ENCODE measurements at places on chromosomes 5 and 9. TPM values are rescaled to one million over a fixed set of nuclear protein-coding genes. Genes with fewer than 3 reads are reported as not detected.

- no peak for DNase-seq
Measured at GRCh38 chr5:17306726-17307091, 89.3 kb downstream of the BASP1 start.

- no peak for DNase-seq
Measured at GRCh38 chr9:122088880-122089706, 4.0 kb downstream of the TTLL11 start.

DNA sequence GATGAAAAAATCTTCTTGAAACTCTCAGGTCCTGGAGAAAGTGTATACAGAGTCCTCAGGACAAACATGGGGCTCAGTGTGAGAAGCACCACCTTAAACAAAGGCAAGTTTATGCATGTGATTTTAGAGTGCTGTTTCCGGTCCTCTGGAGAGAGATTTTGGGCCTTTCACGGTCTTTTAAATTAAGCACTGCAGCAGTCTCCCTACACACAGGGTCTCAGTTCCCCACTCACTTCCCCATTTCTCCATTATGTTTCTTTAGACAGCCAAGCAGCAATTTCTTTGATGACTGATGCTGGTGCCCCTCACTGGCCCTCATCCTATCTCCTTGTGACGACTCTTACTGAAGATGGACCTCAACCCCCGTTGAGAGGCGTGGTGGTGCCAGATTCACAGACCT, 220.2 kb upstream of the CLINT1 start:
- DNase-seq: no peak

DNA sequence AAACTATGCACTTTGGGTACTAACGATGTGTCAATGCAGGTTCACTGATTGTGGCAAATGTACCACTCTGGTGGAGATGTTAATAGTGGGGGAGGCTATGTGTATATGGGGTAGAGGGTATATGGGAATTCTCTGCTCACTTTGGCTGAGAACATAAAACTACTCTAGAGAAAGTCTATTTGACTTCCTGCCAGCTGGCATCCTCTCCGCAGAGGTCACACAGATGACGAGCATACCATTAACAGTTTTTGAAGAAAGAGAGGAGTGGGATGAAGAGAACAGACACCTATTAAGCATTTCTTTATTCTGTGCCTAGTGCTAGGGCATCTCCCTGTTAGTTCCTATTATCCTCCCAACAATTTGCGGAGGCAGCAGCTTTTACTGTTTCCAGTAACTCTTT, 58.4 kb upstream of the TRIM32 start:
- DNase-seq: no peak

HEMGN gene
- not detected for total RNA-seq

DNA sequence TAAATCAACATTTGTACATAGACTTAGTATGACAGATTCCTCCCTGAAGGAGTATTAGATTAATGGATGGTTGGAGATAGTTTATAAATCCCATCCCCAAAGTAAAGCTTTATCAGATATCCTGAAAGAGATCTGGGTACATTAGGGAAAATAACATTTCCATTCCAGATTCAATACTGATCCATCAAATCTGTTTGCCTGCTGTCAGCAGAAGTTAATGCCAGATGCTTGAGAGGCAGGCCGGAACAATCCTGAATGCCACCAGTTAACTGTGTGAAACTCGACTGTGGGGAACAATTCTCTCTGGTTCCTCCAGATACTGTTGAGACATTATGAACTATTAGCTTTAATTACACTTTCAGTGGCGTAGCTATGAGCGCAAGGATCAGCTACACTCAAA, 1166.8 kb downstream of the MAT2B start:
- DNase-seq: no peak

DNA sequence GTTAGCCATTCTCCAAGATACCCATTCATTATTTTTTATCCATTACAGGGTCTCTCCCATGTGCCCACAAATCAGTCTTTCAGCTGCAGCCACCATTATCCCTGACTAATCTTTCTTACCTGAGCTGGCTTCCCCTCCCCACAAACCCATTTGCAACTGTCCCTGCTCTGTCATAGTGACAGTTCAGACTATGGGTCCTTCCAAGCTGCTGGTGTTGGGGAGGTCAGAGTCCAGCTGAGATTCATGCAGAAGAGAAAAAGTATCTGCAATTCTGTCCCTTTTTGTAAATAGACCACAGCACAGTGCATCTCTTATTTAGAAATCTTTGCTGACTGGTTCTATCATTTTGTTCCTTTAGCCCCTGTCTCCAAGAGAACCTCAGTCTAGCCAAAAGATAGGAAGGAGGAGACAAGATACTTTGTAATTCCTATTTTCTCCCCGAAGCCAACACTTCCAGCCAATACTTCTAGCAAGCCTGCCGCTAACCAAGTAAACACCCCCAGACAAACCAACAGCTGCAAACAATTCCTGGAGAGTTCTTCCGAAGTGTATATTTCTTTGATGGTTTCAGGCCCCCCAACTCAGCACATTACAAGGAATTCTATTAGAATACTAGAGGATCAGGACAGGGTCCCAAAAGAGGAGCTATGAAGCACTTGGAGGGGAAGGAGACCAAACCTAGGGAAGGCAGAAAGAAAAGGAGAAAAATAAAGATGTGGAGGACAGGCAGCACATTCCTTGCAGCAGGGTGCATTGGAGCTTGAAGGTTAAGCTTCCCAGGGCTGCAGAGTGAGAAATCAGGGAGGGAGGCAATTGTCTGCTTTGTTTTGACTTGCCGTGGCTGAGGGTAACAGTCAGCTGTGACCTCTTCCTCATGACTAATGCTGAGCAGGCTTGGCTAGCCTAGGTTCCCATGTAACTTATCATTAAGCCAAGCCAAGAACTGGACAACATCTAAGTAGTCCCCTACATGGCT, 148.5 kb downstream of the SGCD start:
- DNase-seq: peak; percentile 96

DNA sequence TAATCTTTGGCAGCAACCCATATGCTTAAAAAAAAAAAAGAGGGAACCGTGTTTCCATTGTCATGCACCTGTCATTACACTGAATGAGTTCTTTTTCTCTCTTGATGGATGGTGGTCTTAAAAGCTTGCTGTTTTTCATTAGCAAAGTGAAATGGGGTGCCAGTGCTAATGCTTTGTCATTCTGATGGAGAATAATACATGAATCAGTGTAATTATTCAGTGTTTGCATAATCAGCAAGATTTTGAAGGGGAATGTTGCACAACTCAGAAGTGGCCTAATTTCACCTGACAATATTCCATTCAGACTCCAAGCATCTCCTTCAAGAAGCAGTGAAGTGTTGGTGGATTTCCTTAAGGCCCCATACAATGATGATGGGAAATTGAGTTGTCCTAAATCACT, 38.1 kb downstream of the MAP1B start:
- no peak for DNase-seq

DNA sequence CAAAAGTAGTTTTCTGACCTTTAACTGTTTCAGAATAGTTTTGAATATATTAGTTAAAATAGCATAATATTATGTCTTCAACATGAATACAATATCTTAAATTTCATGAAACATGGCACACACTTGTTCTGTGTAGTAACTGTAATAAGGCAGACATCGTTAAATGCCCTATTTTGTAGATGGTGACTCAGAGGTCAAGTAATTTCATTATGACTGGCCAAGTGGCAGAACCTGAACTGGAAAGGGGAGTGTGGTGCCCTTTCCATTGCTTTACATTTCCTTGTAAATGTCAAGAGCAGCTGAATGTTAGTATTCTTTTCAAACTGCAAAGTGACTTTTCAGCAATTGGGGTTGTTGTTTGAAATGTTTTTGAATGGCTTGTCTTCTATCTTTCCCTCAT, 201.2 kb upstream of the CDKN2B start:
- DNase-seq: peak; percentile 62

- no peak for DNase-seq
Measured at GRCh38 chr9:91914404-91914803, 35.6 kb downstream of the ROR2 start.

PCDHA4 gene
- total RNA-seq: 0.40 TPM

GARIN3 gene
- total RNA-seq: not detected

- DNase-seq: no peak
Measured at GRCh38 chr9:87421734-87422133, 75.9 kb upstream of the DAPK1 start.

GRCh38 chr9:100204796-100205195, 105.8 kb downstream of the INVS start:
- DNase-seq: peak; percentile 2

Data from LHCN-M2 (cell line).